ENCODE measurements at places on chromosomes 3 and 15.

- no peak for DNase-seq
These were observed 25.5 kb downstream of the EIF2AK4 start for GRCh38 chr15:39959411-39959810.

DNA sequence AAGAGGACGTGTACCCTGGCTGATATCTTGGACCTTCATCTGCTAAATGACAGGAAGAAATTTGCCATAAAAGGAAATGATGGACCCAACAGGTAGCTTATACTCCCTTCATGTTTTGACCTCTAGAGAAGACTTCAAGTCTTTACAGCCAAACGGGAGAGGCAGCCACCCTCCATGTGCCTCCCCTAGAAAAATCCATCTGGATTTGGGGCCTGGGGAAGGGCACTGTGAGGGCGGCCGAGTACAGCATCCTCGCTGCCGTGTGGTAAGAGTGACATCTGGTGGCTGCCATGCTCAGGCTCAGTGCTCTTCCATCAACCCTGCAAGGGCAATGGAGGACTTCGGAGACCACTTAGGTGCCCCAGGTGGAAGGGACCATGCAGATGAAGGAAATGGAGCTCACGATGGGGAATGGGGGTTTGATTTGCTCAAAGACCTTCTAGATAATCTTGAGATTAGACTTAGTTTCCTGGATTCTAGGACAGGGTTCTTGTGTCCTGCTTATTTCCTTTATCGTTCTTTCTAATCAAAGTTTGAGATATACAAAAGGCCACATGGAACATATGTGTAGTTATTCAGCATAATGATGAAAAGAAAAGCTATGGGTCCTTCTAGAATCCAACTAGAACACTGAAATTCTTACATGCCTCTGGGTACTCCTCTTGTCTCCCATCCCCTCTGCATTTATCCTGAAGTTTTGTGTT, 44.4 kb downstream of the AQP9 start:
- DNase-seq, result peak; percentile 6

DNA sequence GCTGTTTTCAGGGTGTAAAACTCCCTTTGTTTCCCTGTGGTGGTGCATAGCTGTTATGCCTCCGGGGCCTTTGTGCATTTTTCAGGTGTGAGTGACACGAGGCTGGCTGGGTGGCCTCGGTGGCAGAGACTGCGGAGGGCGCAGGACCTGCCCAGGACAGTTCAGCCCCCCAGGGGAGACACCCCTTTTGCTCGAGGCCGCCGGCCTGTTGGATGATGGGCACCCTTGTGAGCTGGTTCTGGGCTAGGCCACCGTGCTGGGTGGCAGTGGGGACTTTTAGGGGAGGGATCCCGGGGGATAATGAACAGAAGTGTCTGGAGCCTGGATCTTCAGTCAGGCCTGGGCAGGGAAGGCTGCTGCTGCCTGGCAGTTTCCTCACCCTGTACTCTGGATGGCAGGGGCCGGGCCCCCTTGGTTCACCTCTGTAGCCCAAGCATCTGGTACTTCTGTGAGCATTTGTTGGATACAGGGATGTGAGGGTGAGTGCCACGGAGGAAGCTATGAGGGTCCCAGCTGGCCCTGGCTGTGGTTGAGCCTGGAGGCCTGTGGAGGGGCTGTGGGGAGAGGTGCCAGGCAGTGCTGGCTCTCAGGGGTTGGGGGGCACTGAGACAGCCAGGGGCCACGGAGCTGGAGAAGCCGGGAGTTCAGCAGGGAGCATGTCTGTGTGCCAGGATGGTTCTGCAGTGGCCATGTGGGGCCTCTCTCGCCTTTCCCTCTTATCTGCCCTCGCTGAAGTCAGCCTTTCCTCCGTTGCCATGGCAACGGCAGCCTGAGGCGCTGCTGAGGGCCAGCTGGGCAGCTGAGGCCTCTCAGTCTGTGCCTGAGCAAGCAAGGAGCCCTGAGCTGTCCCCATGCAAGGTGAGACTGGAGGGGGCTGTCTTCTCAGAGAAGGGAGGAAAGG, 49.0 kb downstream of the KY start:
- DNase-seq, result no peak

DNA sequence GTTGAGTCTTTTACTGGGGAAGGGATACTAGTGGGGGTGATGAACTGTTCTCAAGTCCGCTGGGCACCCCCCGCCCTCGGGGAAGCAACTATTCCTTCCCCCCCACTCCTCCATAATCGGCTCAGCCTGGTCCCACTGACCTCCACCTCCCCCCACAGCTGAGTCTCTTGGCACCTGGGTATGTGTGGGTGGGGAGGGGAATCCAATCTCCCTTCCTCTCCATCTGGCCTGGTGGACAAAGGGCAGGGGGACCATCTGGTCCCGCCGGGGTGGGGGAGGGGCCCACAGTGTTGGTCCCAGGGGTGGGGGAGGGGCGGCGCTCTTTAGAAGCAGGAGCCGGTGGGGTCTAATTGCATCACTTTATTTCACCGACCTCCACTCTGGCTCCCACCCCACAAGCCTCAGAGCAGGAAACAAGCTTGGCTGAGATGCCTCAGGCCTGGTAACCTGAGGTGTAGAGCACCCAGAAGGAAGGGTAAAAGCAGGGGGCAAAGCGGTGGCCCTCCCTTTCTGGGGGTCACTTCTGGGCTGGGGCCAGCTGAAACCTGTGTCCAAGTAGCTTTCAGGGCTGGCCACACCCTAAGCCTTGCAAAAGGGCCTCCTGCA, 1.0 kb upstream of the PCBP4 start:
- no peak for DNase-seq

GRCh38 chr3:15216501-15216900, 10.5 kb downstream of the CAPN7 start:
- no peak for DNase-seq

DNA sequence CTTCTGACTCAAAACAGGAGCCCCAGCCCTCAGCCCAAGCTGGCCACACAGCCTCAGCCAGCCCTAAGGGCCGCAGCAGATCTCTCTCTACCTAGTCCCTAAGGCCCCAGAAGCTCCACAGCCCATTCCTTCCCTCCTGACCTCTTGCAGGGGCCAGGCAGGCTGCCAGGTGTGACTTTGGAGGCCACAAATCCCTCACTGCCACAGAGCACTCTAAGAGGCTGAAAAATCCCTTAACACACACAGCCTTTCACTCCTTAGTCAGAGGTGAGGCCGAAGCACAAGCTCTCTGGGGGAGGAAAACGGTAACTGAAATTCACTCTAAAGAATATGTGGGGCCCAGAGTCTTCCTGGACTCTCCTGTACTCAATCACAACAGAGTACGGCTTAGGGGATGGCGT, 23.3 kb downstream of the LRRC2 start:
- DNase-seq, result no peak

DNA sequence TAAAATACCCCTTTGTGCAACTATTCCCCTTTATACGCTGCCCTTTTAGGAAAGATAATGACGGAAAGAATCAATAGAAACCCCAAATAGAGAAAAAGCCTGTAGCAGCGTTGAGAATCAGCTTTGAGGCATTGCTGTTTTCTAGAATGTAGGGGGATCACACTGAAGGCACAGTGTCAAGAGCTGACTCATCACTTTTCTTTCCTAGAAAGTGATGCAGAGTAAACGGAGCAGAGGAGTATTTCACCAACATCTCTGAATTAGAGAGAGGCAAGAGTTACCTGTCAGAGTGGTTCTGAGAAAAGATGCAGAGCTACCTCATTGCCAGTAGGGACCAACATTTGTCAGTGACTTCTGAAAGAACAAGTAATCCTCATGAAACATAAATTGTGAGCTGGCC, 269.8 kb upstream of the TMC3 start:
- DNase-seq, result no peak

- DNase-seq, result no peak
These were observed 28.8 kb upstream of the GYG1 start for GRCh38 chr3:148962513-148962912.

DNA sequence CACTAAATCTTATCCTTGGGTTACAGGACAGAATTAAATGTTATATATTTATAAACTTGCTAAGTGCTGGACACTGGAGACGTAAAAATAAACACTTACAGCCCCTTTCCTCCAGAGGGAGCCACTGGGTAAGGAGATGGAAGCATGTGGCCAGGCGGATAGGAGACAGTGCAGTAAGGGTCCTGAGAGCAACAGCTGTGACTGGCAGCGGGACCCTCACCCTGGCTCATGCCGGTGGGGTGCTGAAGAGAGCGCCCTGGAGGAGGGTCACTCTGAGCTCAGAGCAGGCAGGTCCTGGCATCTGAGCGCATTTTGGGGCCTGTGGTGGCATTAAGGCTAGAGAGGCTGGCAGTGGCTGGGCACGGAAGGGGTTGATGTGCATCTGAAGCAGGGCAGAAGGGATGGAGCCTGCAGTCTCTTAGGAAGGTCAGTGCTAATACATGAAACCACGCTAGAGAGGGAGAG, 16.0 kb downstream of the SEC61A1 start:
- no peak for DNase-seq

DNA sequence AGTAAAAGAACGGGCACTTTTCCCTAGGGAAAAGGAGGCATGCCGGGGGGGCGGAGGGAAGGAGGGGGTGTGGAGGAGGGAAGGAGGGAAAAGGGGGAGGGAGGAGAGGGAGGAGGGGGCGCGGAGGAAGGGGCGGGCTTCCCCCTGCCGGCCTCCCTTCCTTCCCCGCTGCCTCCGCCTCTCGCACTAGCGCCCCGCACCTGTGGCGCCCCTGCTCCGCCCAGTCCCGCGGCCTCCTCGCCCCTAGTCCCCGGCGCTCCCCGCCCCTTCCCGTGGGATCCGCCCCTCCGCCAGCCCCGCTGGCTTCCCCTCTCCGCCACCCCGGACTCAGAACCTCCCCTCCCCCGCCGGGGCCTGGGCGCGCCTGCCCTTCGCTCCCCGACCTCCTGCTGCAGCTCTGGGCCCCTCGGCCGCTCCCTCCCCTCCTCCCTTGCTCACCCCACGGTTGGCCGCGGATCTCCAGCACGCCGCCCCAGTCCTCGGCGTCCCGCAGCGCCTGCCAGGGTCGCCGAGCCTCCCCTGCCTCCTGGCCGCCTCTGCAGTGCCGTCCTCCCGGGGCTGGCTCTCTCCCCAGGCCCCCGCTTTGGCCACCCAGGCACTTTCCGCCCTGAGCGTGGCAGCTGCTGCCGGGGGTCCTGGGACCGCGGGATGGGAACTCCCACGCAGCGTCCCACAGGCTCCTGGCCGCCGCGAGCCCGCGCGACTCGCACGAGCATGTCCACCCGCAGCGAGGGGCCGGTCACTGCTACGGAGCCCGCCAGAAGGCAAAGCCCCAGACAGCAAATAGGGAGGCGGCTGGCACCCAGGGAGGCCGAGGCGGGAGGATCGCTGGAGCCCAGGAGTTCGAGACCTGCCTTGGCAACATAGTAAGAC, 147.4 kb downstream of the TJP1 start:
- DNase-seq, result no peak

DNA sequence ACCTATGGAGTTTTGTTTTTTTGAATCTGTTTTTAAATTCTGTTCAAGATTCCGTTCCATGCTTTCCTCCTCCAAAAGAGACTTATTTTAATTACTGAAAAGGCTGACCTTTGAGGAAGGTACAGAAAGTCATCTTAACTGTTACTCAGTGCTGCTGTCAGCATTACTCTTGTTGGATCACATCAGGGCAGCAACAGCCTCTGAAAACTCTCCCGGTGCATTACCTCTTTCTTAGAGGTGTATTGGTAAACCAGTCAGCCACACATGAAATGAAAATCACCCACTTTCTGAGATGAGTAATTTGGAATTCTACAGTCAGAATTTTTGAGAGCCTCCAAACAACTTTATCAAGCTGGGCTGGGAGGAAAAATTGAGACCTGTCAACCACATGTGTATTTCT, 88.5 kb upstream of the LIMD1 start:
- no peak for DNase-seq

DNA sequence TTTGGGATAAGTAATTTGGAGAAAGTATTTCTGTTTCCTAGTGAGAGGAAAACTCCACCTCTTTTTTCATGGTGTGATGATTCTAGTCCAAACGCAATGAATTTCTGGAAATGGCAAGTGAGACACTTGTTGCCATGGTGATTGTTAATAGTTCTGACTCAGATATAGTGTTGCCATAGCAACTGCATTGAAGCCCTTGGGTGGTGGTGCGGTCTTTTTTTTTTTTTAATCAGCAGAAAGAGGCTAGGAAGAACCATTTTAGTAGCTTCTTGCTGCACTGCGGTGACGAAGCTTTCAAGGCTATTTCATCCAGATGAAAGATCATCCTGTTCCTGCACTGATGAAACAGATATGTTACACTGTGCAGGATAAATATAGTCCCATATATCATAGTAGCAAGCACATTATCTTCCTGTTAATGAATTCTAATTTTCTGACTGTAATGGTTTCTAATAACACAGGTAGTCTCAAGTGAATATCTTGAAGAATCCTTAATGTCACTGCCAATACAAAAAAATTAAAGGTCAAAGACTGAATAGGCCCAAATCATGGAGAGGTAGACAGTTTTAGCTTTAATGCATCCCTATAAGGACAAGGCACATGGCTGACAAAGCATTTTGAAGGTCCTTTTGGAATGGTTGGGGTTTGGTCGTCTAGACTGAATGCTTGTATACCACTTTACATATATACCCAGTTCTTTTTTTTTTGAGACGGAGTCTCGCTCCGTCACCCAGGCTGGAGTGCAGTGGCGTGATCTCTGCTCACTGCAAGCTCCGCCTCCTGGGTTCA, 125.1 kb upstream of the ZBTB20 start:
- DNase-seq, result no peak

- no peak for DNase-seq
These were observed 48.6 kb downstream of the CHST2 start for GRCh38 chr3:143167969-143168854.

DNA sequence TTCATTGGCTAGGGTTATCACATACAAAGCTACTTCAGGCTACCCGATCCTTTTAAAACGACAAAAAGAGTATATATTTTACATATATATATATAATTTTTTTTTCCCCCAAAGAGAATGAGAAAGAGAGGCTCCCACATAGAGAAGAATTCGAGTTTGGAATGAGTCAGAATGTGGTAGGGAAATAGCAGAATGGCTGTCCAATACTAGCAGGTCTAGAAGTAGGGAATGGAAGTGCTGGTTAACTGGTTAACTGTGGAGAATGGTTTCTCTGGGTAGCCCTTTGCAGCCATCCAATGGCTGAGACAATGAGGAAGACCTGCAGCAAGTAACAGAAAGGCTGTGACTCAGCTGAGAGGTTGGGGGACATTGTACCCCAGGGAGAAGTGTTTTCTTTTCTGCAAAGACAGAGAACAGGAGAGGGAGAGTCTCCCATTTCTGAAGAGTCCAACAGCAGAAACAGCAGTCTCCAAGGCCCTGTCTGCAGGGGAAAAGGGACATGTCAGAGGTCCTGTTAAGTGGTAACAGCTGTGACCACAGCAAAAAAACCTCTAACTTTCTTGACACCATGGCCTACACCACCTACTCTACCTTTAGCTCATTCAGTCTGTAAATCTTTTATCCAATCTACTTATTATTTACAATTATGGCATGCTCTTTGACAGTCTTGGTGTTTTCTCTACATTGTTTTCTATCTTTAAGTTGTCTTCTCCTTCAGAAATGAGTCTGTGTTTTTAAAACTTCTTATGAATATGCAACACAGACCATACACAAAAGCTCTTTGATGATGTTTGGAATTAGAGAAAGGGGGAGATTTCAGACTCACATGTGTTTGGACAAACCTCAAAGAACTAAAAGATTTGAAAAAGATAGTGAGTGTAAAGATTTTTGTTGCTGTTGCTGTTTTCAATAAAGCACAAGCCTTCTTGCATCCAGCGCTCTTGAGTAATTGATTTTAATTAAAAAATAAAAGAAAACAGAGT, 116.1 kb upstream of the SLC7A14 start:
- DNase-seq, result no peak

Data from activated CD4-positive, alpha-beta T cell treated with anti-CD3 and anti-CD28 coated beads, Interleukin-2, amount 50 U/mL, for 4 hours (primary cell).